Renal cortical epithelial cell (primary cell): ENCODE measurements at places on chromosomes 2 and 18.

DNA sequence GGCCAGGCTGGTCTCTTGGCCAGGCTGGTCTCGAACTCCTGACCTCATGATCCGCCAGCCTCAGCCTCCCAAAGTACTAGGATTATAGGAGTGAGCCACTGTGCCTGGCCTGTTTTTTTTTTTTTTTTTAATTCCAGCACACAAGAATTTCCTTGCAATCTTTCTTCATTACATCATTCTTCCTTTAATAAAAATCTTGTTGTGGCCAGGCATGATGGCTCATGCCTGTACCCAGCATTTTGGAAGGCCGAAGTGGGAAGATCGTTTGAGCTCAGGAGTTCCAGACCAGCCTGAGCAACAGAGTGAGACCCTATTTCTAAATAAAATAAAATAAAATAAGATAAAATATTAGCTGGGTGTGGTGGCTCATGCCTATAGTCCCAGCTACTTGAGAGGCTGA lies 21.4 kb upstream of the PLEKHM3 start:
- peak; percentile 16 for DNase-seq

DNA sequence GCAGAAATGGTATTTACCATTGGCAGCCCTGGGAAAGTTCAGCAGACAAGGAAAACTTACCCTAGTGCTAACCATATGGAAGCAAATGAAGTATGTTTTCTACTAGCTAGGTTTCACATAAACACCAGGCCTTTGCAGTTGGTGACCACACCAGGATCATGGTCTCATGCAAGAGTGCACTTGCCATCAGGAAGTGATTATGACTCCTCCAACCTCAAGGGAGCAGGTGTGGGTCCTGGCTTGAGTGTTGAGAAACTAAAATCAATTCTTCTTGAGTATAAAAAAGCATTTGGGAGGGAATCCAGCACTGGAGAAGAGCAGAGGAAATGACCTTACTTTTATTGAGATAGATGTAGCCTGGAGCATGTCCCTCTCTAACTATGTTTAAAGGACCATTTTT lies 56.8 kb upstream of the SPAG16 start:
- DNase-seq: peak; percentile 51

GRCh38 chr2:208570851-208571763 lies 164.5 kb downstream of the PTH2R start:
- no peak for DNase-seq

GRCh38 chr2:14634182-14634488 lies 1.6 kb downstream of the LRATD1 start:
- DNase-seq: no peak

DNA sequence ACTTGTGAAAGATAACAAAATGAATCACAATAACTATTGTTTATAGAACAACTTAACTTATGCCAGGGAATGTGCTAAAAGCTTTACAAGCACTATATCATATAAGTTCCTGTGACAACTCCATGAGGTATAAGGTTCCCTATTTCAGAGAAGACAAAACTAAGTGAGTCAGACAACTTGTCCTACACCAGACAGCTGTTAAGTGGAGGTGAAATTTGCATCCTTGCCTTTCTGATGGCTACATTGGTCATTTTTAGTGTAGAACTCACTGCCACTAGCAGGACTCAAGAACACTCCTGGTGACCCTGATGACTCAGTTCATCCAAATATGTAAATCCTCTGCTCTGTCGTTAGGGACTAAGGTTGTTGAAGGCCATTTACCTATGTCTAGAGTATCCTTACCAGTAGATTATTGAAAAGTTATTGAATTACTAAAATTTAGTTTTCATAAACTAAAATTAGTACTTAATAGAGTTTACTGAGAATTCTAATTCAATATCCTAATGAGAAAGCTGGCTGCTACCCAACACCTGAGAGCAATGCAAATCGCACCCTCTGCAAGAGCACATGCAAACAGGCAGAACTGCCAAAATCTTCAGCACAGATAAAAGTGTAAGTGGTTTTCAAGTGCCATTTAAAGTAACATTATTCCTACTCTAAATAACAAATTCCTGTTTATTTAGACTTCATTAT lies 636.2 kb downstream of the NRXN1 start:
- DNase-seq: no peak

DNA sequence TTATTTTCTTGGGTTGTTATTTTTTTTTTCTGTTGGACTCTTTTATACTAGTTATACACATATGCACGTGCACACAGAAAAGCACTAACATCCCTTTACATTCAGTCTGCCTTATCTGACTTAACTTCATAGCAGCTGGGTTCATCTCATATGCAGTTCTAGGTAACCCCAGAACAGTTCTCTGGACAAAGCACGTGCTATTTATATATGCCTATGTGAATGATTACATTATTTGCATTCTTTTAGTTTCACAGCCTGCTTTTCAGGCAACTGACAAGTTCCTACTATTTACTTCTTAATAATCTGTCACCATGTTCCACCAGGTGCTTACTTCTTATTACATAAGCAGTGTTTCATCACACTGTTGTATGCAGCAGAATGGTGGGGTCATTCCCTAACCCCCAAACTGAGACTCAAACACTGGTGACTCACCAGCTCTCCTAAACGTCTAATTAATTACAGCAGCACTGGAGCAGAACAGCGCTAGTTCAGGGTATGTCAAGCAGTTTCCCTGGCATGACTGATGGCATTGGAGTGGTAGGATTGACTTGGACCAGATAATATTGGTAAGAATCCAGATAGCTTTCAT lies 372.8 kb downstream of the CLIP4 start:
- DNase-seq: peak; percentile 93

GRCh38 chr2:230234122-230234722 lies 8.7 kb downstream of the SP140 start:
- DNase-seq: no peak

GRCh38 chr18:11845654-11846053 lies 5.6 kb upstream of the CHMP1B start:
- DNase-seq: no peak

- DNase-seq: peak; percentile 36
Observed at GRCh38 chr18:75244351-75245313, 34.0 kb downstream of the TSHZ1 start.

DNA sequence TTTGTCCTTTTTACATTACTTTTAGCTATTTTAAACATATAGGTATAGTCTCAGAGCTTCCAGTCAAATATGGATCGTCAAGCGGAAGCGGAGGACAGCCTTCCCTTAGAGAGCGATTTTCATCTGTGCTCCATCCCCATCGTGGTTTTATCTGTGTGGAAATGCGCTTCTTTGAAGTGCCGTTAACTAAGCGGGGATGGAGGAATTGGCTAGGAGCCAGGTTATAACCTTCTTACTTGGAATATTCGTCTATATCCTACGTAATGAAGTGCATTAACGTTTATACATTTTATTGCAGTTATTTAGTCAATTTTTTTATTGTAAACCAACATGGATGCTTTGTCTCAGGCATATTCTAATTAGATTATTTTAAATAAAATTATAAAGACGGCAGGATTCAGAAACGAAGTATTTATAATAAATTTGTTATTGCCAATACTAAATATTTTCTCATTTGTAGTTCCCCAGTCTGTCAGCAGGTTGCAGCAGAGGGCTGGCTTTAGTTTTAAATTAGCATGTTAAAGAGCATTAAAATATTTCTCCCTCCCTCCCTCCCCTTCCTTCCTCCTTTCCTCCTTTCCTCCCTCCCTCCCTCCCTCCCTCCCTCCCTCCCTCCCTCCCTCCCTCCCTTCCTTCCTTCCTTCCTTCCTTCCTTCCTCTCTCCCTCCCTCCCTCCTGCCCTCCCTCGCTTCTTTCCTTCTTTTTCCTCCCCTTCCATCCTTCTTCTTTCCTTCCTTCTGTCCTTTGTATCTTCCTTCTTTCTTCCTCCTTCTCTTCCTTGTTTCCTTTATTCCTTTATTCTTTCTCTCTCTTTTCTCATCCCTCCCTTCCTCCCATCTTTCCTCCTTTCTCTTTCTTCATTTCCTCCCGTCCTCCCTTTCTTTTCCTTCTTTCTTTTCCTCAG lies 80.6 kb upstream of the DOCK10 start:
- peak; percentile 14 for DNase-seq

- no peak for DNase-seq
Observed at GRCh38 chr2:157830266-157830665, 45.9 kb downstream of the ACVR1 start.
